Pons (tissue), 1 donor: ENCODE measurements at places on chromosomes 11 and 22.

DNA sequence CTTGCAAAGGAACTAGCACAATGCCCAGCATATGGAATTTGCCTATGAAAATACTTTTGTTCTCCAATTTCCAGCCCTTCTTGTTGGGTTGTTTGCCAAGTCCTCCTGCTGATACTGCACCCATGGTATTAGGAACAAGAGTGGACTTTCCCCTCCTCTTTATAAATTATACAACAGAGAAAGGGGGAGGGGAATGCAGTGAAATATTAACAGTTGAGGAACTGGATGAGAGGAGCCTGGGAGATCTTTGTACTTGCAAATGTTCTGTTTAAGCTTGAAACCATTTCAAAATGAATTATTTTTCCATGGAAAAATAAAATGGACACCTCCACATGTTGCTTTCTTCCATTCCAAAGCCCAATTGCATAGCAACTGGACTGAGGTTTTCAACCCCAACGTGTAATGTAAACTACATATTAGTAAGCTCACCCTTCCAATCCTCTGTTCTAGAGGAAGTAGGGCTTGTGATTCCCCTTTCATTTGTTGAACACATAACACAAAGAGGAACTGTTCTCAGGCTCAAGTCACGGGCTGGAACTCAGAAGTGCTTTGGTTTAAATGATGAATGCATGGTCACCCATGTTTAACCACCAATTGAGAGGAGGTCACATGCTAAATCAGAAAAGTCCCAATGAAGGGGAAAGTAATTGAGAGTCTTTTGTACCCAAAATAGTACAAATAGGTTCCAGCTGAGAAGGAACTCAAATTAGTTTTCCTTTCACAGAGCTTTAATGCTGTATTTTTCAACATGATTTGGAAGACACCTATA is 66.2 kb upstream of the ZC3H12C start:
- peak; percentile 92 for DNase-seq

GRCh38 chr11:90344546-90344945 is 121.7 kb upstream of the CHORDC1 start:
- no peak for DNase-seq

- no peak for DNase-seq
Observed at GRCh38 chr11:95522874-95523273, 266.7 kb downstream of the FAM76B start.

- no peak for DNase-seq
Observed at GRCh38 chr11:17604915-17605233, 57.8 kb downstream of the OTOG start.

DNA sequence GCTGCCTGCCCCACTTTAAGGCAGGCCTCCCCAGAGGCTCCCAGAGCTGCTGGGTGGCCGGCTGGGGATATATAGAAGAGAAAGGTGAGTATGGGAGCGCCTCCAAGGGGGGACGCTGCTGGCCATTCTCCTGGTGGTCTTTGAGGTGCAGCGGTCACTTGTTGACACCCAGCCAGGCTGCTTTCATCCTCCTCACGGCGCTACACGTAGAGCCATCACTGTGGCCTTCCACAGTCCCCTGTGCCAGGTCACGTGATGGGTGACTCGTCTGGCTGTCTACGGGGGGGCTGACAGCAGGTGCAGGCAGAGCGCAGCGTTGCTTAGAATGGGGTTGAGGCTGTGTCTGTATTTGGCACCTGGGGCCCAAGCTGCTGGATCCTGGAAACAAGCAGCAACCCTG is 1.9 kb downstream of the ACR start:
- DNase-seq: no peak

DNA sequence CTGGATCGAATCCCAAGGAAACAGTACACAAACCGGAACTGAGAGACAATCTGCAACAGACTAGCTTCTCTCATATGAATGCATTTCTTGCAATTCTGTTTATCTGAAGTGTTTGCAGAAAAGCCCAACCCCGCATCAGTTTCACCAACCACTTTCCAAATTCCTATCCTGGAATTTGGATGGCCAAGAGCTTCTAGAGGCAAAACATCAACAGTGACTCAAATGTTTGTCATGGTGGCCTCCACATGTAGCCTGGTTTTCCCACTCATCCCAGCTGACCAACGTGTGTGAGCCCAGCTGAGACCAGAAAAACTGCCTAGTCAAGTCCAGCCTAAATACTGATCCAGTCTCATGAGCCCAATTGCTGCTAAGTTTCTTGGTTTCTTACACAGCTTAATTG is 8.3 kb upstream of the MIEF1 start:
- no peak for DNase-seq

GRCh38 chr11:8792710-8793109 is 110.1 kb downstream of the RPL27A start:
- DNase-seq: no peak

- no peak for DNase-seq
Observed at GRCh38 chr11:77301510-77301909, at the start of gene GDPD4. GDPD4 (minus strand) TSS chr11:77301686; CDS start chr11:77285137, 16,549 bp downstream.

DNA sequence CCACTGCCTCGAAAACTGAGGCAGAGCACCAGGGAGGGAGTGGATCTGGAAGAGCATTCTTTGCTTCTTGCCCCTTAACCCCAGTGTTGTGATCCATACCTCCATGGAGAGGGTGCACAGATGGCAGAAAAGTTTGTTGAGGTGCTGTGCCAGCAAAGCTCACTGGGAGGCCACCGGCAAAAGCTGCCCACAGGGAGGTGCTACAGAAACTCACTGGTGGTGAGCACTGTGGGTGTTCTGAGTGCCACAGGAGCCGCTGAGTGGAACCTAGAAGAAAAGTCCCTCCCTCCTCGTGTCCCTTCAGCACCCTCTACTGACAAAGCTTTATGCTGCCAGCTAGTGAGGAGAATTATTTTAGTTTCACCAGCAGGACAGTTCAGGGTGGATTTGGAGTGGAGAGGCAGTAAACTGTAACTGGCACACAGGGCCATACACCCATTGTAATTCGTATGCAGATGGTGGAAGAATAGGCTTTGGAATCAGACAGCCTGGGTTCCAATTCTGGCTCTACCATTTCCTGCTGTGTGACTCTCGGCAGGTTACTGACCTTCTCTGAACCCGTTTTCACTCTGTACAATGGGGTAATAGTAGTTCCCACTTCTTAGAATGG is 84.6 kb downstream of the SWAP70 start:
- DNase-seq: peak; percentile 90

- no peak for DNase-seq
Observed at GRCh38 chr11:22179626-22180025, 13.3 kb upstream of the ANO5 start.

GRCh38 chr11:111759778-111760407 is 6.3 kb downstream of the PPP2R1B start:
- no peak for DNase-seq

GRCh38 chr11:134207538-134208239 is 16.1 kb downstream of the NCAPD3 start:
- DNase-seq: no peak

GRCh38 chr11:82398300-82398815 is 335.3 kb downstream of the FAM181B start:
- DNase-seq: peak; percentile 84

GRCh38 chr11:68441466-68442230 is 18.9 kb upstream of the PPP6R3 start:
- no peak for DNase-seq

- no peak for DNase-seq
Observed at GRCh38 chr11:92929246-92929645, 40.2 kb upstream of the MTNR1B start.

DNA sequence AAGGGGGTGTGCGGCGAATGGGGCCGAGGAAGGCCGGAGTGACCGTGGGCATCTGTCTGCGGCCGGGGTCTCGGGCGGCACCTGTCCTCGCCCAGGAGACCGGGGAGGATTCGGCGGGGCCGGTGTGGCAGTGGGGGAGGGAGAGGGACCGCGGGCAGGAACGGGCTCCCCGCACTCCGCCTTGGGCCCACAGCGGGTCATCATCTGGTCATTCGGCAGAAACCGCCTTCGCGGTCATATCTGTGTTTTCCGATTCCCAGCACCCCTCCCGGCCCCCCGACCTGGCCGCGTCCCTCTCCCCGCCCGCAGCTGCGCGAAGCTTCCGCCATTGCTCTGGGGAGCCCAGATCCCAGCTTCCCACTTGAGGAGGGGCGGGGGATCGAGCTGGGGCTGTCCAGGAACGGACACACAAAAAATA is 824 bp upstream of the CBX6 start:
- DNase-seq: peak; percentile 40

DNA sequence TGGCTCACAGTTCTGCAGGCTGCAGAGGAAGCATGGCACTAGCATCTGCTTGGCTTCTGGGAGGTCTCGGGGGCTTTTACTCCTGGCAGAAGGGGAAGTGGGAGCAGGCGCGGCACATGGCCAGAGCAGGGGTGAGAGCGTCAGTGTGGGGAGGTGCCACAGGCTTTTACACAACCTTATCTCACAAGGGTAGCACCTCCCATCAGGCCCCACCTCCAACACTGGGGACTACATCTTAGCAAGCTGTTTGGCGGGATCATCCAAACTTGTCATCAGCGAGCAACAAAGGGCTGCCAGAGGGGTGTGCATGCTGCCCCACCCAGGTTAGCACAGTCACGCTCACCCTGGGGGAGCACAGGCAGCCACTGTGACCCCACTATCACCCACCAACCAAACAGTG is 18.9 kb upstream of the YPEL1 start:
- DNase-seq: no peak

DNA sequence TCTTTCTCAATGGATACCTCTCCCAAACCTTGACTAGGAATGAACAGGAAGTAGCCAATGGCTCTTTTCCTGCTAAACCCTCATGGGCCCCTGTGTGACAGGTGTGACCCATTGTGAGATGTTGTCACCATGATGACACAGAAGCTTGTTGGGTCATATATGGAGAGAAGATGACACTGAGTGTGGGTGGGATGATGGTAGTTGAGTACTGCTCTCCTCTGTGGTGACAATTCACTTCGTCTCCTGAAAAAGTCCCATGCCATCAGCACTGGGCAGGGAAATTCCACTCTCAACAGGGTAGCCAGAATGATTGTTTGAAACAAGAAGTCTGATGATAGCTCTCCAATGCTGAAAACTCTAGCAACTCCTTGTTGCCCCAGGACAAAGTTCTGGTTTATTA is 94.0 kb upstream of the SEZ6L start:
- DNase-seq: no peak
